Choroid plexus epithelial cell (primary cell): ENCODE measurements at places on chromosomes 12 and 14.

DNA sequence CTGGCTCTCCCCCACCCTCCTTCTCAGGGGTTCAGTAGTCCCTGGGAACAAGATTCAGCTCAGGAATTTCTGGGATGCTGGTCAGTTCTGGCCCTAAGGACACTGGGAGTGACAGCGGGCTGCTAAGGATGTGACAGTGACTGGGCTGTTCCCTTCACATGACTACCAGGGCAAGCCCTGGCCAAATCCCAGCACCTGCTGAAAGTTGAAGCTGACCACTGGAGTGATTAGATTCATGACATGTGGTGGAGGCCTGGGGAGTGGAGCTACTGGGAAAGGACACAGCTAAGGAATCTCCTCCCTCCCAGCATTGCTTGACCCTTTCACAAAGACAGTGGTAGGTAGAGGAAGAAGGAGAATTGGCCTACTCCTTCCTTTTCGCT lies 204.9 kb downstream of the DAD1 start:
- no peak for DNase-seq

DNA sequence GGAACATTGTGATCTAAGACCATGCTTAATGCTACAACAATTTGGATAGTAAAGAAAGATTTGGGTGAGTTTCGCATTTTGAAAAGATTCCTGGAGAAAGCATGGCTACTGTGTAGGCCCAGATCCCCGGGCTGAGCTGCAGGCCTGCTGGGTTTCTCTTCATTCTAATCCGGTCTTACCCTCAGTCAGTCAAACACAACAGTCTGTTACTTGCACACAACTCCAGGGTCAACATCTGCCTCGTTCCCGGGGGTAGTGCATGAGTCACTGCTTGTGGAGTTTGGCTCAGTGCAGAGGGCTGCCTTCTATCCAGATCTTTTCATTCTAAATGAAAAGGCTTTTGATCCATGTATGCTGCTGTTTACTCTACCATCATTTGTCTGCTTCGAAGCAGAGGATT lies 60.4 kb upstream of the SEL1L start:
- peak; percentile 15 for DNase-seq

- no peak for DNase-seq
These were observed 62.5 kb downstream of the MED13L start for GRCh38 chr12:116215023-116215422.

DNA sequence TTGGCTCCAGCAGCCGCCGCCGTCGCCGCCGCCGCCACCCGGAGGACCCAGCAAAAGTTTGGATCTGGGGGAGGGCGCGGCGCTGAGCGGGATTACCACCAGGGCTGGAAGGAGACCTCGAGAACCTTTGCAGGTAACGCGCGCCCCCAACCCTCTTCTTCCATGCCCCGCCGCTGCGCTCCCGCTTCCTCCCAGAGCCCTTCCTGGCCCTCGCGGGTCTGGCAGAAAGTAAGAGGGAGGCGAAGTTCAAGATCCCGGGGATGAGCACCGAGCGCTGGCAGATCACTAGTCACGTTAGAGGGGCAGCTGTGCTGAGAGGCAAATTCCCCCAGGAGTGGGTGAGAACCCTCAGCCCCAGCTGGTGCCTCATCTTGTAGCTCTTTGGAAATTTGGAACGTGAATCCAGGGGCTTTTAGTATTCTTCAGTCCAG lies 3.9 kb downstream of the FLRT2 start:
- DNase-seq = peak; percentile 34

GRCh38 chr14:63076488-63076887 lies 31.2 kb upstream of the KCNH5 start:
- no peak for DNase-seq

GRCh38 chr14:104115691-104116287 lies 22.6 kb upstream of the KIF26A start:
- DNase-seq = no peak

DNA sequence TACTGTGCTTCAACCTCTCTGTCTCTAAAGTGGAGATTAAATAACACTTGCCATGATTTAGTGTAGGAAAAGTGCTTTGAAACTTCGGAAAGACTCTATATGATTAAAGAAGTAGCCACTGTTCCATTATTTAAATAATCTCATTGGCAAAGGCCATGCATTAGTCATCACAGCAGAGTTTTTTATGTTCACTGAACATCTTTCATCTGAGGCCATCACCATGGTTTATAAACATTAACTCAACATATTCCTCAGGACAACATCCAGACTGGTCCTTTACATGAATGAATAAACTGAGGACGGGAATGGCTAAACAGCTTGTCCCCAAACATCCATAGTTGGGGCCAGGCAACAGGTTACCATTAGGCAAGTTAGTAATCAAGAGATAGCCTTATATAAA lies 124.6 kb upstream of the FRMD6 start:
- peak; percentile 77 for DNase-seq

DNA sequence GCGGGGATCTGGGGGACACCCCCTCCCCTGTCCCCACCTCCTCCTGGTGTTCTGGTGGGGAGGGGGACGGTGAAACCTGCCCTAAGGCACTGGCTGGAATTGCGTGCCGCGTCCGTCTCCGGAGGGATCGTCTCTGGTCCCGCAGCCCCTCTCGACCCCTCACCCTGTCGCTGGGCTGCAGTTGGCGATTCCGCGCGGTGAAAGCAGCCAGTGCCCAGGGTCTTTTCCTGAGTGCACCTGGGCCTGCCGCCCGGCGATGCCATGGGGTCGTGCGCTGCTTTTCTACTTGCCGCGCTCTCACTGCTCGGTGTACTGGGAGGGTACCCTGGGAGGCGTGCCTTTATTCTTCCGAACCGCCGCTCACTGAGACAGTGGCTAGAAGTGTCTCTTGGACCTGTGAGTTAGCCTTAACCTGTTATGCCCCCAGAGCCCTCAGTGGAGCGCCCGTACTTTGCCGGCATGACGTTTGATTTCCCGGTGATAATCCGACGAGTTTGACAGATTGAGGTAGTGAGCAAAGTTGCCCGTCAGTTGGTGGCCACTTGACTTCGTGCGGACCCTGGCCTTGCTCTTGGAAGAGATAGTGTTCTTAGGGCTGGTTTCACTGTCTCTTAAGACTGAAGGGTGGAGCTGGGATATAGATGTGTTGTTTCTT lies 788 bp downstream of the SFSWAP start:
- peak; percentile 5 for DNase-seq

DNA sequence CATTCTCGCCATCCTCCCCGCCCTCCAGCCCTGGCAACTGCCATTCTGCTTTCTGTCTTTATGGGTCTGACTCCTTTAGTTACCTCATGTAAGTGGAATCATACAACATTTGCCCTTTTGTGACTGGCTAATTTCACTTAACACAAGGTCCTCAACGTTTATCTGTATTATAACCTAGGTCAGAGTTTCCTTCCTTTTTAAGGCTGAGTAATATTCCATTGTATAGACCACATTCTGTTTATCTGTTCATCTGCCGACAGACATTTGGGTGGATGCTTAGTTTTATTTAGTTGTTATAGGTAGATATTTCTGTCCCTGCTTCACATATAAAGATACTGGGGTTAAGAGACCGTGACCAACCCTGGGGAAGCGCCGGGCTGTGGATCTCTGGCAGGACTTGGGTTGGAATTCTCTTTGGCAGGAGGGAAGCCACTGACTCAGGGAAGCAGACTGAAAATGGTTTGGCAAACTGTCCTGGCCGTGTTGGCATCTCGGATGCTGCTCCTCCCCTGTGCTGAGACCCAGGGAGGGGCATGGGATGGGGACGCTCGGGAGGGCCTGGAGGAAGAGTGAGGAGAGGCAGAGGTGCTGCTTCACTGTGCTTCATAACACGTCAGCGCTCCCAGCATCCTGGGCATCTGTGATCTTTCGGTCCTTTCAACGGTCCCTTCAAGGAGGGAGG lies 38.9 kb downstream of the TEAD4 start:
- DNase-seq = no peak

DNA sequence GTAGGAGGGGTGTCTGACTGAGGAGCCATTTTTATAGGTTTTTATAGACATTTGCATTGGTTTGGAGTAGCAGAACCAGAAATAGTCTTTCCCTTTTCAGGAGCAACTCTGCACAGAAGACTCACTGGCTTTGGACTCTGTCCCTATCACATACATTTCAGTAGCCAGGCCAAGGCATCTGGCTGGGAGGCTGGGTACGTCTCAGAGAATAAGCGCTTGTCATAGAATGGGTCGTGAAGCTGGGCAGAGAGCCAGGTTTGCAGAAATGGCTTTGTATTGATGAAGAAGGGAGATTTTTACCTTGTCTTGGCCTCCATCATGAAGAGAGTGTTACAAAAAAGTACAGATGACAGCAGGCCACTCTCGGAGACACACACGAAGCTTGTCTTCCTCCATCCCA lies 98.6 kb downstream of the CACNA1C start:
- no peak for DNase-seq

- peak; percentile 79 for DNase-seq
These were observed 48.7 kb downstream of the MIPOL1 start for GRCh38 chr14:37246427-37246829.

DNA sequence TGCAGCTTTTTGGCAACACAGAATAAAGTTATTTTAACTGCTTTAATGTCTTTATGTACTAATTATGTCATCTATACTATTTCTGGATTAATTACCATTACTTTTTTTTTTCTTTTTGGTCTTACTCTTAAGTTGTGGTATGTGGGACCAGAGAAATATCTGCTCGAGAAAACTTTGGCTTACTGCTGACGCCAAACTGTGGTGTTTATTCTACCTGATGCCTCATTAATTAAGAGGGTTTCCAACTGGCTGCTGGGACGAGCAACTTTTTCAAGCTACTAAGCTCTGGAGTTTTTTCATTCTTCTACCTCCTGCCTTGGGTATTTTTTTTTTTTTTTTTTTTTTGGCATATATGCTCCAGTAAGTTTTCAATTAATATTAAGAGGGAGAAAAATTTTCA lies 1257.5 kb downstream of the FSCB start:
- no peak for DNase-seq

DNA sequence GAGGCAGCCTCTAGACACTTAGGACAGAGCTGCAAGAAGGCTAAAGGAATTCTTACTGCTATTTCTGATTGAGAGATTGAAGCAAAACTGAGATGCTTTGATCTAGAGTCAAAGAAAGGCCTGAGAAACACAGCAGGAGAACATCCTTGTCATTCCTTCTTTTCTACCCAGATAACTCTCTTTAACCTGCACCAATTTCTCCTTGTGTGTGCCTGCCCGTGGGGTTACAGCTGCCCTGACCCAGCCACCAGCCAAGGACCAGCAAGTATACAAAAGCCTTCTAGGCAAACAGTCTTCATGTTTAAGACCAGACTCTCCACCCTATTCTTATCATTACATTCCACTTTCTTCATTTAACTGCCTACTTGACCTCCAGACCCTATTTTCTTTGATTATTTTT lies 81.7 kb upstream of the PRB2 start:
- DNase-seq = no peak

DNA sequence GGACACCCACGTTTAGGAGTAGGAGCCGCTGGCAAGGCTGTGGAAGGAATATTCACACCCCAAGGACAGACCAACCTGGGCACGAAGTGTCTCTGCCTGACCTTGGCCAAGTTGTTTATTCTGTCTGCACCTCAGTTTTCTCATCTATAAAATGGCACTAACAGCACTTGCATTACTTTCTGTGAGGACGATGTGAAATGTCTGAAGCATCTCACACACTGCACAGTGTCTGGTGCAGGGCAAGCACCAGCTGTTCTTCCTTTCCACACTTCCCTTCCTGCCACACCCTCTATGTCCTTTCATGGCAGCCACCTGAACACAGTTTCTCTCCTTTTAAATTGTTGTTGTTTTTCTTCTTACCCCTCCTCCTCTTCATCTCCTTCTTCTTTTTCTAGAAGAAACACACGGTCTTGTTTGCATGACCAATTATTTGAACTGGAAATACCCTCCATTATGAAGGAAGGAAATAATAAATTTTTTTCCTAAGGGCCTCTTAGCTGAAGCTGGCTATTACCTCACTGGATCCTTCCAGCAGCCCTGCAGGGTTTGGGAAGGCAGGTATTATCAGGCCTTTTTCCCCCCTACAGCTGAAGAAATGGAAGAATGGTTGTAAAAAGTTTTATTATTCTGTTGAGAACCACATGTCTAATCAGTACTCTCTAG lies 42.9 kb upstream of the ATP23 start:
- no peak for DNase-seq

DNA sequence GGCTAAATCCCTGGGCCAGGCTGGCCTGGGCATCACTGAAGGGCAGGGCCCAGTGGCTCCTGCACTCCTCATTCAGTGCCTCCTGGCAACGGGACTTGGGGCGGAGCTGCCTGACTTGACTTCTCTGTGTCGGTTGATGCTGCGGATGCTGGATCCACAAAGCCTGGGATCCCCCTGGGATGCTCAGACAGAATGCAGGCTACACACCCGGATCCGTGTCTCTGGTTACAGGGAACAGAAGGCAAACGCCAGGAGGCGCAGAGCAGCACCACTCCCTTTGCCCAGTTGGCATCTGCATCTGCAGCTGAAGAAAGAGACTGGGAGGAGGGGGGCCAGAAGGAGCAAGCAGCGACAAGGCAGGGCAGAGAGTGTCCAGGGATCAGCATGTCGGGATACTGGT lies 154.5 kb upstream of the FKBP4 start:
- no peak for DNase-seq

GRCh38 chr12:96402061-96402460 lies 1.8 kb upstream of the CDK17 start:
- DNase-seq = no peak
